ENCODE measurements at places on chromosomes 13 and 19.

- no peak for DNase-seq
Observed at GRCh38 chr19:41189425-41190065, 3.5 kb upstream of the CYP2S1 start.

DNA sequence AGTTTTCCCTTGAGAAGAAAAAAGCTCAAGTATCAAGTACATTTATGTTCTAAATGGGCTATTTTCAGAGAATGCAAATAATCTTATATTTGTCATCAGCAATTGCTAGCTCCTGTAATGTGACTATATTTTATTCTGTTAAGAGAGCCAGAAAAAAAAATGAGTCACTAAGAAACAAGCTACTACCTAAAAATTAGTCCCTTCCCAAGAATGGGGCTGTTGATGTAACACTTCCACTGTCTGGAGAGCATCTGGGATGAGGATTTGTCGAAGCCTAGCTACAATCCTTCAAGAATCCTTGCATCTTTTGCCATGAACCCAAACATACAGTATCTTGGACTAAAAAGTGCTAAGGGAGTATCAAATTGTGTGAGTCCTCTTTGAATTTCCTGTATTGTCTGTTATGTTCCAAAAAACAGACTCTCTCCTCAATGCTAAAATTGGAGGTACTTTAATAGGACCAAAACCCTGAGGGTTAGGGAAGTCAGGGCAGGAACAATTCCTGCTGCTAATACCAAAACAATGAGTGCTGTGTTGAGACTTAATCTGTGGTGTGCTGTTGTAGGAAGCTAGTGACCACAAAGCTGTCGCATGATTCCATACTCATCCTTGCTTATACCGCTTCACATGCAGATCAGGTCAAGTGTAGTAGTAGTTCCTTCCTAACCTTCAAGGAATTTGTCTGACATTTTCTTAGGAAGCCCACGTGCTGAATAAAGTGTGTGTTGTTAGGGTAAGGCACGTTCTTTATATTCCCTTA, 4.9 kb upstream of the ZC3H13 start:
- no peak for DNase-seq

- no peak for DNase-seq
Observed at GRCh38 chr19:45505151-45505995, 1.9 kb upstream of the VASP start.

GRCh38 chr13:50529154-50529882, 314.2 kb downstream of the DLEU7 start:
- DNase-seq = peak; percentile 94

DNA sequence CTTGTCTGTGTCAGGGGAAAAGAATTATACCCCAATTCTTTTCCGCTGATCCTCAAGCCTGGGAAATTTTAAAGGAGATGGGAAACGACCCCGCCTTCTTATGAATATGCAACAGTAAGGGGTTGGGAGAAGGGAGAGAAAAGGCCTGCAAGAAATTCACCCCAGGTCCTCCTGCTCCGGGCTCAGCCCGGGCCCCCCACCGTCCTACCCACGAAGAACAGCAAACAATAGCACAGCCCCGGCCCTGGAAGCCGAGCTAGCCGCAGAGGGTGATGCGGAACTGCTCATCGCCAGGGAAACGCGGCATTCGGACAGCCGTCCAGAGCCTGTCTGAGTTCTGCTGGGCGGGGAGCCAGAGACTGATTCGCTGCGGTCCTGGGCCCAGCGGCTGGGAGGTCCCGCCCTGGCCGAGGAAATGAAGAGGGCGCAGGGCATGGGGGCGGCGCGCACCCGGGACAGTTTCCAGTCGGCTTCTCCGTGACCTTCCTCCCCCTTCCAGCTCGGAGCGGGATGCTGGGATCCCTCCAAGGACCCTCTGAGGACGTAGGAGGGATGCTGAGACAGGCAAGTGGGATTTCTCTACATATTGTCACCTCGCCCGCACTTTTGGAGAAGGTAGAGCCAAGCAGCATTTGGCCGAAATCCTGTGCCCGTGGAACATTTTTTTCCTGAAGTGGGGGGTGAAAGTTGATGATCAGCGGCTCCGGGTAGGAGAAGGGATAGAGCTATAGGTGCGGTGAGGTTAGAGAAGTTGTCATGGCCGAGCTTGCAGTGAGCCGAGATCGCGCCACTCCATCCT, 82.3 kb upstream of the C1QTNF9B start:
- peak; percentile 84 for DNase-seq

GRCh38 chr13:94261163-94261562, 218.3 kb downstream of the DCT start:
- no peak for DNase-seq

DNA sequence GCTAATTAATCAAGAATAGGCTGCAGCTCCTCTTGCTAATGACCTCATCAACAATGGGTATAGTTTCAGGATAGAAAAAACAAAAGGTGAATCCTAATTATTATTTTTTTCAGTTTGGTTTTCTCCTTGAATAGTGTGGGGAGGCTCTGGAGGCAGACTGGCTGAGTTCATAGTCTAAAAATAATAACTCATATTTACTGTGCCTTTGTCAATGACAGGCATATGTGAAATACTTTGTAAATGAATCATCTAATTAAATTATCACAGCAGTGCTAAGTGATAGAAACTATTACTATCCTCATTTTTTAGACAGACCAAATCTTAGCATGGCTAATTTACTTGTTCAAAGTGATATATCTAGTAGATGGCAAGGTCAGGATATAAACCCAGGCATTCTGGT, 1261.0 kb upstream of the SLC10A2 start:
- no peak for DNase-seq

DNA sequence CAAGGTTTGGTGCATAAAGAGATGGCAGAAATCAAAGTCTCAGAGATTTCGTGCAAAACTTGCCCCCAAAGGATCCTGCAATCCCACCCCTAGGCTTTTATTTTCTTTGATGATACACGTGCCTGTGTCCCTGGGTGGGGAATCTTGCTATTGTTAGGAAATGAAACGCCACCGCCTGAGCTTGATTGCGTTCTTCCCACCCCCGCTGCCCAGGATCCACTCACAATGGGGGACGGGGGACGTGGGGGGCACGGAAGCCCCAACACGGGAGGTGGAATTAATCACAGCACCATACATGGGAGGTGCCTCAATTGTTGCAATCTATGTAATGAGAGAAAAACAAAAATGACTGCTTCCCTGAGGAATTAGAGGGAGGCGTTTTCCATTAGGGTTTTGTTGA, 39.6 kb downstream of the ZNRF4 start:
- no peak for DNase-seq

GRCh38 chr19:13951799-13952153, 533 bp upstream of the DCAF15 start:
- no peak for DNase-seq

DNA sequence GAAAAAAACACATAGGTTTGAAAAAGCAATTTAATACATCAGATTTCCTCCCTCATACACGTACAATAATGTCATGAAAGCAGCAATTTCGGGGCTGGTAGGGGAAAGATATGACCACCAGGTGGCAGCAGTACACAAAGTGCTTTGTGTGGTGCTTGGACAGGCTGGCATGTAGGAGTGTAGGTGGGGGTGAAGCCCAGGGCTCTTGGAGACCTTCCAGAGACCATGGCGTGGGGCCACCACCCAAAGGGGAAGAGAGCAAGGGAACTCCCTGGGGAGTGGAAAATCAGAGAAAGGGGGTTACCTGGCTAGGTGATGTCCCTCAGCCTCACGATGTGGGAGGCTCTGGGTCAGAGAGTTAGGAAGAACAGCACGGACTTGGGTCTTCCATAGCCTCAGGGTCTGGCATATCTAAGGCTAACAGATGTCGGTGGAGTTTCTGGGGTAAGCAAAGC, 11.8 kb upstream of the CCNA1 start:
- DNase-seq = peak; percentile 47

DNA sequence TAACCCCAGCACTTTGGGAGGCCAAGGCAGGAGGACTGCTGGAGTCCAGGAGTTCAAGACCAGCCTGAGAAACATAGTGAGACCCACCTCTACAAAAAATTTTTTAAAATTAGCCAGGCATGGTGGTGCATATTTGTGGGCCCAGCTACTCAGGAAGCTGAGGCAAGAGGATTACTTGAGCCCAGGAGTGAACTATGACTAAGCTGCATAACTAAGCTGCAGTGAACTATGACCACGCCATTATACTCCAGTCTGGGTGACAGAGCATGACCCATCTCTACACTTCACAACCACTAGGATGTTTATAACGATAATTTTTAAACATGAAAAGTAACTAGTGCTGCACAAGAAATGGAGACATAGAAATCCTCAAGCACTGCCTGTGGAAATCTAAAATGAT, 352.7 kb upstream of the SGCG start:
- DNase-seq = no peak

All from left ventricle myocardium superior (tissue), 1 donor.